AG09309 (cell line): ENCODE measurements at places on chromosomes 4 and X.

- DNase-seq = no peak
Measured at GRCh38 chr4:4321951-4322688, 32.1 kb downstream of the ZBTB49 start.

DNA sequence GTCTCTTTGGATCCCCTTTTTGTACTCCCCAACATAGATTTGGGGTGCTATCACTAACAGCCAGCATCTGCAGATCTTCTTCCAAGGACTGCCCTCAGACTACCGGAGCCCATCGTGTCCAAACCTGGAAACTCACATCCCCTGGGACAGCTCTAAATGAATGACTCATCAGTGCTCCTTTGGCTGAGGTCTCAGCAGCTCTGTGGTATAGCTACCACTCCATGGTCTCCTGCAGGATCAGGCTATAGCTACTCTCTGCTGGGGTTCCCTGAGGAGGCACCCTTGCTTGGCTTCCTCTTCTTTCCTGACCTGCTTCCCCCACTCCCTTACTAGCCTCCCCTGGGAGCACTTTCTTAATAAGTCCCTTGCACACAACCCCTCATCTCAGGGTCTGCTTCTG, 97.5 kb upstream of the PRPS2 start:
- DNase-seq = no peak

GRCh38 chr4:184358521-184359232, 115.7 kb downstream of the IRF2 start:
- no peak for DNase-seq

DNA sequence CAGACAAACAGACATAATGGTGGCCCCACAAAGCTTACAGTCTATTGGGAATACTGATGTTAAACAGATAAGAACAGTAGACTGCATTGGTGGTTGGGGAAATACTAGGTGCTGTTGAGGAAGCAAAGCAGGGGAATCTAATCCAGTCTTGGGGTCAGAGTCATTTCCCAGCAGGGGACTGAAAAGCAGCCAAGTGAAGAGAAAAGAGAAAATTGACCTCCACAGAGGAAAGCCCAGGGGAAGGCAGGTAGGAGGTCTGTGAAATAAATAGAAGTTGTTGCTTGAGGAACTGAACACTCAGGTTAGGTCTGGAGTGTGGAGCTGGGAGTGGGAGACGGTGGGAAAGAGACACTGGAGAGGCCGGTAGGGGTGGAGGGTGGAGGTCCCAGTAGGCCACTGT, 33.0 kb upstream of the LEF1 start:
- no peak for DNase-seq

DNA sequence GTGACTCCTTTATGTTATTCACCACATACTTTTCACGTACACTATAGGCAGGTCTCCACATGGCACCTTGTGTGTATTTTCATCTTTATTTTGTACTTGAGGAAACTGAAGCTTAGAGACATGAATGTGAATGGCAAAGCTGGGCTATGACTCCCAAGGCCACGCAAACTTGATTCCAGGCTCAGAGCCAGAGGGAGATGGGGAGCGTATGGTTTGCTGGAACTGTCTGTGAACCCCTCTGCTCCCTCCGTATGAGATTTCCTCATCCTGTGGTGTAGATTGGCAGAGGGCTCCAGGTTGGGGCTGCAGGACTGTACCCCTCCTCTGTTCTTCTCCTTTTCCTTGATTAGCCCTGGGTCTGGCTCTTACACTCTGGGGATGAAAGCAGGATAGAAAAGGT, 16.1 kb upstream of the STARD8 start:
- no peak for DNase-seq

DNA sequence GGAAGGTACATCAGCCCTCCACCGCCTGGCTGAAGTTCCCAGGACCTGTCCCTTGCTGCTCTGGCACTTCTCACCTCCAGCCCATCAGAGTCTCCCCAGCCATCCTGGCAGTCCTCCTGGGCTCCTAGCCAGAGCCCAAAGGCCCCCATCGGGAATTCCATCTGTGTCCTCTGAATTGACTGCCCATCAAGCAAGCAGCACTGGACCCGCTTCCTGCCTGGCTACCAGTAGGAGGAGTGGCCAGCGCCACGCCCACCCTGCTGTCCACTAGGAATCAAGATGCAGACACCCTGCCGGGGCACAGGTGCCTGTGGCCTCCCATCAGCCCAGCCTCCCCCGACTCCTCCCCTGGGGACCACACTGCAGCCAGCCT, 47.2 kb downstream of the C4orf50 start:
- no peak for DNase-seq

DNA sequence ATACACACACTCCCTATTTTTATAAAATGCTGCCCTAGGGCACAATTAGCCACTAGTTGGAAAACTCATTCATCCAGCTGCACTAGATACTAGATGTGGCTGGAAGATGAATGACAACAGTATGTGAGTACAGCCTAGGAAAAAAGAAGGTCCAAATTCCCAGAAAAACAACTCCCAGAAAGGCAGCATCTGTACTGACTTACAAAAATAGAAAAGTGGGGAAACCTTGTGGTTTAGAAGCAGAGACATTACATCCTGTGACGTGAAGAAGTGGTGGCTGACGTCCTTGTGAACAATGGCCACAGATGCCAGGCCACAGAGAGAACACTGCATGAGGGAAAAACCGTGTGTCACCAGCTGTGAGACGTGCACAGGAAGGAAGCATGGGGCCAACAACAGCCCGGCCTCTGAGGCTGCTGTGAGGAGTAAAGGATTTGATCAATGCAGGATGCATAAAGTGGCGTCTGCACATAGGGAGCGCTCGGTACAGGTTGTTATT, 81.2 kb downstream of the SPRY1 start:
- peak; percentile 32 for DNase-seq

DNA sequence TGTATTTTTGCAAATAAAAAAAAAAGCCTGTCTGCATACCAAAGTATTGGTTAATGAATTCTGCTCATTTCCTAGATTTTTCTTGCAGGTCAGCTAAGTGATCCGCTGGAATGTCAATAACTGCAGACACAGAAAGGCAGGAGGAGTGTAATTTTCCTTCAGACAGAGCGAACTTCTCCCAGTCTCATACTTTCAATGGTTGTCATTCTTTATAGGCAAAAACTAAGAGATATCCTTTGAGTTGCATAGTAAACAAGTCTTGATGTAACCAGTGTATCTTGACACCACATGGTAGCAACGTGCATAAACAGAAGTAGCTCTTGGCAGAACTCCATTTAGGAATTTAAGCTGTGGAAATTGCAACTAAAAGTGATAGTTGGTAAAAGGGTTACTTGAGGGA, 8.2 kb downstream of the CAPN6 start:
- no peak for DNase-seq

- no peak for DNase-seq
Measured at GRCh38 chr4:136927172-136927571, 605.1 kb downstream of the PCDH18 start.

- no peak for DNase-seq
Measured at GRCh38 chr4:4841156-4841555, 18.3 kb upstream of the MSX1 start.

GRCh38 chrX:79167462-79167861, 23.0 kb downstream of the GPR174 start:
- no peak for DNase-seq

GRCh38 chr4:81421346-81422218, 50.1 kb downstream of the RASGEF1B start:
- DNase-seq = no peak

GRCh38 chrX:133307637-133308498, 89.7 kb upstream of the TFDP3 start:
- no peak for DNase-seq

DNA sequence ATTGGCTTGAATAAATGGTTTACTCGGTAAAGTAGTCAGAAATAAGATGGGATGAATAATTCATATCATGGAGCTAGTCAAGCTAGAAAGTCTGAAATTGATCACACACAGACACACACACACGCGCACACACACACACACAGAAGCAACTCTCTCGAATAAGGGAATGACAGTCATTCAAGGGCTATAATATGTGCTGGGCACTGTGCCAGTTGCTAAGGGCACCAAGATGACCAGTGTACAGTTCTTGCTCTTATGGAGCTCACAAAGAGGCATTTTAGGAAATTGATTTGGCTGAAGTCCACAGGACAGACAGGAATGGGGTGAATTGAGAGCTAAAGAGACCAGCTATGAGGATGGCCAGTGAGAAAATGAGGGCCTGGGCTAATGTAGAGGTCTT, 34.2 kb upstream of the SH3D19 start:
- DNase-seq = no peak
